ENCODE measurements at places on chromosomes 12 and 14.

DNA sequence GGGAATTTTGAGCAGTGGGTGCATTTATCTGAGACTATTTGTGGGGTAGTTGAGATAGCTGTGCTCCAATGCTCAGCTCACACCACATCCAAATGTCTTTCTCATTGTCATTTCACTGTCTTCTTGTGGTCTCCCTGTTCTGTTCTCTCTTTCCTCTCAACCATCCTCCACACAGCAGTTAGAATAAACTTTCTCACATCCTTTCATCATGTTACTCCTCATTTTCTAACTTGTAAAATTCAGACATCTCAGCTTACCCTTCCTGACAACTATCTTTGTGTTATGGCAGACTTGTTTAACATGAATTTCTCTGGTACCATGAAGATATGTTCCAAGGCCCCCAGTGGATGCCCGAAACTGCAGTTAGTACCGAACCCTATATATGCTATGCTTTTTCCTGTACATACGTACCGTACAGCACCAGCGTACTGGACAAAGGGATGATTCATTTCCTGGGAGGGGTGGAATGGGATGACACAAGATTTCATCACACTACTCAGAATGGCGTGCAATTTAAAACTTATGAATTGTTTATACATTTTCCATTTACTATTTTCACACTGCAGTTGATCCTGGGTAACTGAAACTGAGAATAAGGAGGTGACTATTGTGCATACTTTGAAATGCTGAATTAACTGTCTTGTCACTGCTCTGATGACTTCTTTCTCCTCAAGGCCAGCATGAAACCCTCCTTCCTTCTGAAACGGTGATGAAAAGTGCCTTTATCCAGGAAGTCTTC, 177.1 kb upstream of the SLC38A2 start:
- peak; percentile 74 for DNase-seq

DNA sequence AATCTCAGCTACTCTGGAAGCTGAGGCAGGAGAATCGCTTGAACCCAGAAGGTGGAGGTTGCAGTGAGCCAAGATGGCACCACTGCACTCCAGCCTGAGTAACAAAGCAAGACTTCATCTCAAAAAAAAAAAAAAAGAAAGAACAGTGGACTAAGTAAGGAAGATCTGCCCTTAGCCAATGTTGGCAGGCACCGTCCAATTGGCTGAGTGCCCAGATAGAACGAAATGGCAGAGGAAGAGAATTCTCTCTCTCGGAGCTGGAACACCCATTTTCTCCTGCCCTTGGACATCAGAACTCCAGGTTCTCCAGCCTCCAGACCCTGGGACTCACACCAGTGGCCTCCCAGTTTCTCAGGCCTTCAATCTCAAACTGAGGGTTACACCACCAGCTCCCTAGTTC, 49.9 kb downstream of the ESR2 start:
- no peak for DNase-seq

GRCh38 chr14:68408680-68409079, 384.2 kb downstream of the ZFP36L1 start:
- DNase-seq: peak; percentile 11

DNA sequence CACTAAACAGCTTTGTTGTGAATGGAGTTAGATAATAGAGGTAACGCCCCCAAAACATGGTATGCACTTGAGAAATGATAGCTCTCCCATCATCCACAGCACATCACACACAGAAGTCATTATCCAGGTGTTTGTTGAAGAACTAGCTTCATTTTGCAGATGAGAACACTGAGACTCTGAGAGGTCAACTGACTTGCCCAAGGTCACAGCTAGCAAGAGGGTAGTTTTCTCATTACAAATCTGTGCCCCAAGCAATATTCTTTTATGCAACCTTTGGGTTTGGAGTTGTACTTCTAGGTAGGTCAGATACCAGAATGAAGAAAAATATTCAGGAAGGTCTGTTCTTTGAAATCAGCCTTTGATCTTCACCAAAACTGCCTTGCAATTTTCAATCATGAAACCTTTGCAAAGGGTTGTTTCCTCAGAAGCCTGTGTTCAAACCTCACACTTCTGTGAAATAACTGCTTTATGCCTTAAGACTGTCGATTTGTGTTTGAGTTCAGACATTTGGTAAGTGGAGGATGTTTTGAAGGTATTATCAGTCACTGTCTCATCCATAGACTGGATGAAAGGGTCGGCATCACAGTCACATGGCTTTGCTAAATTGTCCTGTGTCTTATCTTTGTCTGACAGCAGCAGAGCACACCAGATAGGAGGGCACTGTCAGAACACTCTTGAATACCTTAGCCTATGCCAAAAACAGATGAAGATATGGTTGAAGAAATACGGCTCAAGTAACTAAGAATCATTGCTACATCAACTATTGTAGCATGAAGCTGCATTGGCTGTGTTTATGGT, 233.2 kb upstream of the BTG1 start:
- no peak for DNase-seq

GRCh38 chr14:64005822-64006221, 153.0 kb downstream of the SYNE2 start:
- no peak for DNase-seq

DNA sequence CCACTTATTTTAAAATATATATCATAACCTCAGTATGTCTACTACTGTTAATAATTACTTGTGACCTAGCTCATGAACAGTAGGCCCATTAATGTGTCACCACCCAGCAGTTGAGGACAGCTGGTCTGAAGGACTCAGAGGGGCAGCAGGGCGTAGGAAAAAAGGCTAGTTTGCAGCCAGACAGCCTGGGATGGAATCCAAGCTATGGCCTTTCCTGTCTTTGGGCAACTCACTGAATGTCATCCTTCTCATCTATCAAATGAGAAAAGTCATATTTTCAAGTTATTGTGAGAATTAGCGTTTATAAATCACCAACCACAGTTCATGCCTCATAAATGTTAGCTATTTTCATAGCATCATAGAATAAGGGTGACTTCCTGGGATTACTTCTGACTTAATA, 12.3 kb downstream of the DENND5B start:
- no peak for DNase-seq

GRCh38 chr12:83168751-83169150, 482.0 kb downstream of the TMTC2 start:
- DNase-seq: no peak

GRCh38 chr14:54219261-54220070, 177.3 kb upstream of the CDKN3 start:
- no peak for DNase-seq

- no peak for DNase-seq
Observed at GRCh38 chr12:110600254-110600653, 13.7 kb upstream of the TCTN1 start.

GRCh38 chr14:84162633-84163032, 1367.3 kb upstream of the FLRT2 start:
- no peak for DNase-seq

DNA sequence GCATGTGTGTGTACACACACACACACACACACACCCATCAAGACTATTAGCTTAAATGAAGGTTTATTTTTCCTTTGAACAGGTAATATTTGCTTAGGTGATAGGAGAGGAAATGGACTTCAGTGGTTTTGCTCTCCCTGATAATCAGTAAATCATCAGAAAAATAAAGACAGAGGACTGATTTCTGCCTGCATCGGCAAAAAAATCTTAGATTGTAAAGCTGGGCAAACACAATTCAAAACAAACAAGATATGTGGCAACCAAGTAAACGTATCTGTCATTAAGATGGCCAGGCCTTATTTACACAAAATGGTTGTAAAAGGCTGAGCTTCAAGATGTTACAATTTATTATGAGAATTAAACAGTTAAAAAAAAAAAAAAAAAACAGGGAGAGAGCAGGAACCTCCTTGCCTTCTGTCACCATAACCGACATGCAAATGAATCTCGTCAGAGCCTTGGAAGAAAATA, 31.3 kb downstream of the PRKD1 start:
- no peak for DNase-seq

DNA sequence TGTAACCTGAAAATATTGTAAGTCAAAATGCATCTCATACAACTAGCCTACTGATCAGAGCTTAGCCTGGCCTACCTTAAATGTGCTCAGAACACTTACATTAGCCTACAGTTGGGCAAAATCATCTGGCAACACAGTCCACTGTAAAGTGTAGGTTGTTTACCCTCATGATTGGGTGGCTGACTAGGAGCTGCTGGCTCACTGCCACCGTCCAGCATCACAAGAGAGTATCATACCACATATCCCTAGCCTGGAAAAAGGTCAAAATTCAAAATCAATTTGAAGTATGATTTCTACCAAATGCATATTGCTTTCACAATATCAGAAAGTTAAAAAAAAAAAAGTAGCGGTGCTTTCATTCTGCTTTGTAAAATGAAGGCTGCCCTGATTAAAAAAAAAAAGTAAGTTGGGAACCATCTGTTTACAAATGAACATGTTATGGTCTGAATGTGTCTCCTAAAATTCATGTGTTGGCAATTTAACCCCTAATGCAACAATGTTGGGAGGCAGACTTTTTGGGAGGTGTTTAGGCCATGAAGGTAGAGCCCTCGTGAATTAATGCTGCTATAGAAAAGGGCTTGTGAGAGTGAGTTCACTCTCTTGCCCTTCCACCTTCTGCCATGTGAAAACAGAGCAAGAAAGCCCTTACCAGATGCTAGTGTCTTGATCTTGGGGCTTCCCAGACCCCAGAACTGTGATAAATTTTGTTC, 211.8 kb downstream of the PPM1H start:
- DNase-seq: no peak
